Cerebellum (tissue), 4 donors: ENCODE measurements at places on chromosomes 5 and 9. TPM values are rescaled to one million over a fixed set of nuclear protein-coding genes. Genes with fewer than 3 reads are reported as not detected.

- DNase-seq = no peak
These were observed 97.4 kb downstream of the CDH9 start for GRCh38 chr5:26940994-26941393.

DNA sequence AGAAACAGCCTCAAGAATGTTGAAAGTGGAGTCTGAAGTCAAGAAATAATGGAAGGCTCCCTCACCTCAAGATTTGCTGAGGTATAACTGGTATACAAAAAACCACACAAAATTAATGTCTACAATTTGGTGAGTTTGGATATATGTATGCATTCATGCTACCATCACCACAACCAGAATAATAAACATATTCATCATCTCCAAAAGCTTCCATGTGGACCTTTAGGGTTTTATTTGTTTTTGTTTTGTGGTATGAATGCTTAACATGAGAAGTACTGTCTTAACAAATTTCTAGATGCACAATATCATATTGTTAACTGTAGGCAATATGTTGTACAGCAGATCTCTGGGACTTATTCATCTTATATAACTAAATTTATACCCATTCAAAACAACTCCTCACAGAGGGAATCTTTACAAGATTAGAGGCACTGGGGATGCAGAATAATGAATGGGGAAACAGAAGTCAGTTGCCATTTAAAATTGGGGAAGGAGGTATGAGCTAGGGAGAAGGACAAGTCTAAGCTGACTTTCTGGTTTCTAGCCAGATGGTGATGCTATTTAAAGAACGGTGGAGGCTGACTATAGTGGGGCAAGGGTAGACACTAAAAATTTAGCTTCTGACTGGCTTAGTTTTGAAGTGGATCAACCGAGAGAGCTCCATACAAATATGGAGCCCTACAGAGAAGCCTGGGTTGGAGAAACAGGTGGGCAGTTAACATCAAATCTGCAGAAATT is 213.9 kb downstream of the BNC2 start:
- no peak for DNase-seq

- no peak for DNase-seq
These were observed 119.8 kb upstream of the TBC1D2 start for GRCh38 chr9:98375138-98375726.

GRCh38 chr9:90821697-90822096 is 20.1 kb downstream of the SYK start:
- no peak for DNase-seq

- DNase-seq = no peak
These were observed 1258.1 kb upstream of the CDH6 start for GRCh38 chr5:29935371-29935770.

DNA sequence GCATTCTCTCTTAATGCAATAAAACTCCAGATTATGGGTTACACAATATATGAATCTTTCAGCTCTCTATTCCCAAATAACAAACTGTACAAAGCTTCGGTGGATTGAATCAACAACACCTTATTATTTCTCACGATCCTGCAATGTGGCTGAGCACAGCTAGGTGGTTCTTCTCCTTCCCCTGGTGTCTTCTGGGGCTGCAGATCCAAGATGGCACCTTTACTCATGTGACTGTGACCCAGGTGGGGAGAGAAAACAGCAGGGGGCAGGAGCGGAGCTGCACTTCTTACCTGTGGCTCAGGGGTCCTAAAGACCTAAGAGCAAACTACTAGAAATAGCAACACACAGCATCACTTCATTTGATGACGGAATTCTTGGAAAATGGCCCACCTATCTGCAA is 233.1 kb downstream of the IRX1 start:
- DNase-seq = no peak

GRCh38 chr5:38162625-38163024 is 95.7 kb upstream of the EGFLAM start:
- DNase-seq = no peak

GRCh38 chr5:61330341-61330844 is 1.7 kb upstream of the ZSWIM6 start:
- peak; percentile 65 for DNase-seq

DNA sequence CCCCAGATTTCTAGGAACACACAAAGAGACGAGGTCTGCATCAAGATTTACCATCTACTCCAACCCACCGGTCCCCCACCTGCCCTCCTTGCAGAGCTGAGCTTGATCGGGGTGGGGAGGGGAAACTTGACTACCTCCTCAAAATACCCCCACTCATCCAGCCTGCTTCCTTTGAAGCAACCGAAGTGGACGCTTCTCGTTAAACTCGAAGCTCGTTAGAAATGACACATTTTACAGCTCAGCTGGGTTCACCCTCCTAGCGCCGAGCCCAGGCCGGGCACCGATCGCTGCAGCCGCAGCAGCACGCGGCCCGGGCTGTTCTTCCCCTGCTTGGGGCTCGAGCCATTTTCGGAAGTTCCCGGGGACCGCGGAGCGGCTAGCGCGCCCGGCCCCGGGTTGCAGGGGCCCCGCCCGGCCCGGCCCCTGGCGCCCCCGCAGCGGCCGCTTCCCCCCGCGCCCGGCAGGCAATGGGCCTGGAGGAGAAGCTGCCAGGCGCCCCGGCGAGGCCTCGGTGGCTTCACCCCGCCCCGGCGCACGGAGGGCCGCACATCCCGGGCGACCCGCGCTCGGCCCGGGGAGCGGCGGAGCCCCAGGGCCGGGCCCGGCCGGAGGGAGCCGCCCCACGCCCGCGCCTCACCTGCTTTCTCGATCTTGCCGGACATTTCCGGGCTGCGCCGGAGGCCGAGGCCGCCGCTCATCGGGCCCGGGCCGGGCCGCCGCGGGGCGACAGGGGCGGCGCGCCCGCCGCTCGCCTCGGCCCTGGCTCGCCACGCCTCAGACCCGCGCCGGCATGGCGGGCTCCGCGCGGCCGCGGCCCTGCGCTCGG is 530 bp downstream of the RAPGEF1 start:
- DNase-seq = peak; percentile 58

- DNase-seq = peak; percentile 7
These were observed 70.2 kb upstream of the LPCAT1 start for GRCh38 chr5:1593903-1594356.

DNA sequence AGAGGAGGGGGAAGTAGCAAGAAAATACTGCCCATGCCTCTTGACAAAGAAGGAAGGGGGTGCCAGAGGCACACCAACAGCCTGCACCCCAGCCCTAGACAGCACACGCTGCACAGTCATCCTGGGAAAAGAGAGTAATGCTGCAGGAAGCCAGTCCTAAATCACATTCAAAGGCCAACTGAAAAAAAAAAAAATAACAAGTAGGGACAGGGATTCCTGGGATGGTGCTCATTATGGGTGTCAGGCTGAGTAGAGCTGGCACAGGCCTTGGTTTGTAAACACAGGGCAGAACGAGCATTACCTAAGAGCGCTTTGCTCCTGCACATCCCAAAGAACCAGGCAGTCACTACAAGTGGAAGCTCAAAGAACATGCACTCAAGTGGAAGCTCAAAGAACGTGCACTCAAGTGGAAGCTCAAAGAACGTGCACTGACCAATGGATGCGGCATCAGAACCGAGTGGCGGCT is 7.8 kb downstream of the RAPGEF1 start:
- DNase-seq = no peak

DNA sequence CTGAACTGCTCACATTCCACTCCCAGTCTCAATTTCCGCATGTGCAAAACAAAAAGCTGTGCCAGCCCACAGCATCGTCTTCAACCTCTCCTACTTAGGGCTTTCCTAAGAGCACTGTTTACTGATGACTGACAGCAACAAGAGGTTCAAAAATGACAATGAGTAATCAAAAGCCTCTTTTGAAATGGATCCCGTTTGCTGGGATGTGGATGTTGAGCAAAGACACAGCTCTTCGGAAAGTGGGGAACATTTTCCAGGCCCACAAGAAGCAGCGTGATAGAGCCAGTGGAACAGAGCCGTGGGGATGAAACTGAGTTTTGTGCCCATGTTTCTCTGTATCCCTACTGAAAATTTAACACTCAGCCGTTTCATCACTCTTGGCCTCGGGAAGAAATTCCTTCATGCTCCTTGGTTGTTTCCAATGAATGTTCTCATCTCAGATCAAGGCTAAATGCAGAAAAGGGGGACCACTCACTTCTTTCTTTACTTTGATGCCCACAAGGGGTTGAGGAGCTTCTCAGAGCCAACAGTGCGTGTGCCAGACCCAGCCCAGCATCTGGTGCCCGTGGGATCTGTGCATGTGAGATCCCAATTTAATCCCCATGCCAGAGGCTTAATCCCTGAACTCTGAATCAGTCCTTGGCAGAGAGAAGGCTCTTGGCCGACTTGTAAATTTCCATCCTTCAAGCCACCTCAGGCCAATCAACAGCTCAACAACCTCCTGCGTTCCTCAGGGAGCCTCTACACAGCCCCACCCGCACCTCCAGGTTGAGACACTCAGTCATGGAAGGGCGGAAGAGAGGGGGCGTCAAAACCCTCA is 230.2 kb upstream of the DAPK1 start:
- no peak for DNase-seq

- DNase-seq = no peak
These were observed 152.0 kb downstream of the ERCC6L2 start for GRCh38 chr9:96027251-96028131.

- no peak for DNase-seq
These were observed 10.4 kb upstream of the FAM120AOS start for GRCh38 chr9:93463638-93464248.

DNA sequence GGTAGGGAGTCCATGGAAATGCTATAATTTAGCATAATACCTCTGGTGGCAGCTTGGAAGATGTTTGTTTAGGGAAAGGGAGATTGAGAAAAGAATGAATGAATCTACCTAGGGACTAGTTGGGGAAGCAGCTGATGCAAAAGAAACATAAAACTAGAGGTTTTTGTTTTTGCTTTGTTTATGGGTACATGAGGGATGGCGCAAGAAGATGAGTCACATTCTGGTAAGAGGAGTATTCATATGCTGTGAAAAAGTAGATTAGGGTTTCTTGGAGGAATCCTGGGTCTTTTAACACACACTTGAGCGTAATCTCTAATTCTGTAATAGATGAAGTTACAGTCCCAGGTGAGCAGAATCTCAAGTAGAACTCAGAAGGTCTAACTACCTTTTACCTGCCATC is 17.1 kb downstream of the C9orf43 start:
- no peak for DNase-seq

- no peak for DNase-seq
These were observed 39.4 kb downstream of the SLC6A3 start for GRCh38 chr5:1405539-1406530.

DNA sequence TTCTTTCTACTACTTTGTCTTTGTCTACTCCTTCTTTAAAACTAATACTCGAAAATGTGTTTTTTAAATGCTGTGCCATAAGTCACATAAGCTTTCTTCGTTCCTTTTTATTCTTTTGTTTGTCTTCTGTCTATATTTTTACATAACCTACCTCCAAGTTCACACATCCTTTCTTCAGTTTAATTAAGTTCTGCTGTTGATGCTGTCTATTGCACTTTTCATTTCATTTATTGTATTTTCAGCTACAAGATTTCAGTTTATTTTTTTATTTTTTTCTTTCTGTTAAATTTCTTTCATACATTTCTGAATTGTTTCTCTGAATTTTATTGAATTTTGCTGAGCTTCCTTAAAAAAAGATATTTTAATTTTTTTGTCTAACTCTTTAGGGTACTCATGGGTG is 878.2 kb downstream of the MAT2B start:
- no peak for DNase-seq

DNA sequence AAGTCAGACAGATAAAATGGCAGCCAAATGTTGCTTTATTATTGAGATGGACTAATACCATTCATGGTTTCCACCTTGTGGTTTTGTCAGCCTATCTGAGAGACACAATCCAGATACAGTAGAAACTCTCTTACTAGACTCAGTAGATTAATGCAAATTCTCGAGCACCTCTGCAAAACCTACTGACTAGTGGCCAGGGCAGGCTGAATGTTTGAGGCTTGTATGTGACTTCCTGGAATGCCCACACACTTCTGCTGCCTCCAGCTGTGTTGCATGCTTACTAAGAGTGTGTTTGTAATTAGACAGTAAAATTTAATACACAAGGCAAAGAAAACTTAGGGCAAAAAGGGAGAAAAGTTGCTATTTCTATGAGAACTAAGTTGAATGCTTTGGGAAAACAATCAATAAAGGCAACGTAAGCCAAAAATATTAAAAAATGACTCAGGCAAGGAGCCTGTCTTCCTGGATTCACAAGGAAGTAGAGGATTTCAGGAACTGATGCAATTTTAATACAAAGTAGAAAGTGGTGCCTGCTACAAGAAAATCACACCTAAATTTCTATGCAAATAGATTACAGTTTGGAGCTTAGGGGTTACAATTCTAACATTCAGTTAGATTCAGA is 30.2 kb upstream of the CCNG1 start:
- no peak for DNase-seq

- no peak for DNase-seq
These were observed 156.1 kb downstream of the FGF1 start for GRCh38 chr5:142529626-142530278.

DNA sequence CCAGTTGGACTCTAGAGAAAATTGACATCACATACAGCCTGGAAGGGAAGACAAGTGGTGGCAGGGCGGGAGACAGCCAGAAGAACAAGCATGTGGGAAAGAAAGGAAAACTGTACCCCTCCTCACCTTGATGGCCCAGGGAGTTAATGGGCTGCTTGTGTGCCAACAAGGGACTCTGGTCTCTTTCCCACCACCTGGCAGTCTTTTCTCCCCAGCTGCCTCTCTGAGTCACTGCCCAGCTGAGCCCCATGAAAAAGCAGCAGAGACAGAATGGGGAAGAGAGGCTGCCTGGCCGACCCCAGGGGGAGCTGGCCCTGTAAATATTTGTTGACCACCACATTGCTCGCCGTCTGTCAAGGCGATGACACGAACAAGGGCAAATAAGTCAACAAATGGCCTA is 359.4 kb downstream of the ENC1 start:
- no peak for DNase-seq

- DNase-seq = peak; percentile 44
These were observed 99.9 kb downstream of the KLF4 start for GRCh38 chr9:107389617-107390071.

Gene SMIM32
- total RNA-seq = 0.27 TPM

Gene ENTPD8
- total RNA-seq = 0.09 TPM

Gene CD74
- 11.3 TPM for total RNA-seq

Gene MEGF10
- total RNA-seq = 72.2 TPM

Gene TNFSF15
- 0.18 TPM for total RNA-seq

Gene CAPSL
- total RNA-seq = 0.64 TPM

Gene ACOT12
- total RNA-seq = 2.4 TPM

Gene CXCL14
- 0.73 TPM for total RNA-seq

Gene FYB1
- 1.9 TPM for total RNA-seq

Gene PCDHB3
- 19.7 TPM for total RNA-seq

Gene RAI14
- total RNA-seq = 20.0 TPM

Gene CDX1
- not detected for total RNA-seq

Gene CCL28
- total RNA-seq = 0.18 TPM

Gene HMHB1
- not detected for total RNA-seq
